Right hindlimb (tissue), 1 donor: ENCODE measurements at places on chromosomes 5 and 9.

DNA sequence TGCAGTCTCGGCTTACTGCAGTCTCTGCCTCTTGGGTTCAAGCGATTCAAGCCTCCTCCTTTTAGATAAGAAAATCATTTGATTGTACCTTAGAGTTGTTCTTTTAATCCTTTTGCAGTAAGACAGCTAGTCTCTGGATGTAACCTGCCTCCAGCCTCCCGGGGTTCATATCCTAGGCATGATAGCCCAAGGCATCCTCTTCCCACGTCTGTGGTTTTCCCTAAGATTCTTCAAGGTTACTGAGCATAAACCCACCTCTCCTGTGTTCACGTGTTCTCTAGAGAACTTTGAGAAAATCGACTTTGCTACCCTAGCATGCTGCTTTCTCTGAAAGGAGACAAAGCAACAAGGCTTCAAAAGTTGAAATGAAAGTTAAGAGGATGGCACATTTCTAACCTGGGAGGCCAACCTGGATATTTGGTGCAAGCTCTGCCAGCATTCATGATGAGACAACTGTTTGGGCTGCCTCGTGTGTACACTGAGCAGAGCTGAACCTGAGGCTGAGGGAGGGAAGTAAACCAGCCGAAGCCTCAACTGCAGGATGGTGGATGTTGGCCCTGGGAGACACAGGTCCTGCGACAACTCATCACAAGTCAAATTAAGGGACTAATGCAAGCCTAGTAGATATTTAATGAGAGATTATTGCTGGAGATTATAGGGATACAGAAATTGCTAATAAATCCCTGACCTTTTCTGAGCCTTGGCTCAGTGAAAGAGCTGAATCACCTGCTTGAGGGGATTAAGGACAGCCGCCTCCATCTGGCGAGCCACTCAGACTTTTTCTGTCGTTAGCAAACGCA, 261.8 kb downstream of the ARHGAP26 start:
- no peak for DNase-seq

DNA sequence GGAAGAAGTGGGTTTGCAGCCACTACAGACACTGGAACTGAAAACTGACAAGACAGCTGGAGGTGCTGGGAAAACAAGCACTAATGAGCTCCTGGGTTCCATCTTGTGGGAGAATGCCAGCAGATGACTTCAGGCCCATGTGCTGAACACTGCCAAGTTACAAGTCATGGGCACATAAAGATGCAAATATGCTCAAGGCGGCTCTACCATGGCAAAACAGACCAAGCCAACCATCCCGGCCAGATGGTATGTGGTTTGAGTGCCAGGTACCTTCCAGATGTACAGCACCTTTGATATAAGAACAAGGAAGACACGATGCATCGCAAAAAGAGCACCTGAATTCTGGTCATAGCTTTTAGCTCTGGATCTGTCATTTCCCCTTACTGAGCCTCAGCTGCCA, 19.9 kb downstream of the TNFSF8 start:
- DNase-seq: no peak

- DNase-seq: no peak
These were observed 108.5 kb downstream of the GAS1 start for GRCh38 chr9:86838519-86839497.

GRCh38 chr9:131672451-131672850, 67.4 kb downstream of the RAPGEF1 start:
- no peak for DNase-seq

DNA sequence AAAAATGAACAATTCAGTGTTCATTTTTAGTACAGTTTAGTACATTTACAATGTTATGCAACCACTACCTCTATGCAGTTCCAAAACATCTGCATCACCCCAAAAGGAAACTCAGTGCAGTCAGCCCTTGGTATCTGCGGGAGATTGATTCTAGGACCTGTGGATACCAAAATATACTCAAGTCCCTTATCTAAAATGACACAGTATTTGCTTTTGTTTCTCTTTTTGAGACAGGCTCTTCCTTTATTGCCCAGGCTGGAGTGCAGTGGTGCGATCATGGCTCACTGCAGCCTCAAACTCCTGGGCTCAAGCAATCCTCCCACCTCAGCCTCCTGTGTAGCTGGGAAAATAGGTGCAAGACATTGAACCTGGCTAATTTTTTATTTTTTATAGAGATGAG, 114.0 kb downstream of the PIP5K1B start:
- DNase-seq: no peak

DNA sequence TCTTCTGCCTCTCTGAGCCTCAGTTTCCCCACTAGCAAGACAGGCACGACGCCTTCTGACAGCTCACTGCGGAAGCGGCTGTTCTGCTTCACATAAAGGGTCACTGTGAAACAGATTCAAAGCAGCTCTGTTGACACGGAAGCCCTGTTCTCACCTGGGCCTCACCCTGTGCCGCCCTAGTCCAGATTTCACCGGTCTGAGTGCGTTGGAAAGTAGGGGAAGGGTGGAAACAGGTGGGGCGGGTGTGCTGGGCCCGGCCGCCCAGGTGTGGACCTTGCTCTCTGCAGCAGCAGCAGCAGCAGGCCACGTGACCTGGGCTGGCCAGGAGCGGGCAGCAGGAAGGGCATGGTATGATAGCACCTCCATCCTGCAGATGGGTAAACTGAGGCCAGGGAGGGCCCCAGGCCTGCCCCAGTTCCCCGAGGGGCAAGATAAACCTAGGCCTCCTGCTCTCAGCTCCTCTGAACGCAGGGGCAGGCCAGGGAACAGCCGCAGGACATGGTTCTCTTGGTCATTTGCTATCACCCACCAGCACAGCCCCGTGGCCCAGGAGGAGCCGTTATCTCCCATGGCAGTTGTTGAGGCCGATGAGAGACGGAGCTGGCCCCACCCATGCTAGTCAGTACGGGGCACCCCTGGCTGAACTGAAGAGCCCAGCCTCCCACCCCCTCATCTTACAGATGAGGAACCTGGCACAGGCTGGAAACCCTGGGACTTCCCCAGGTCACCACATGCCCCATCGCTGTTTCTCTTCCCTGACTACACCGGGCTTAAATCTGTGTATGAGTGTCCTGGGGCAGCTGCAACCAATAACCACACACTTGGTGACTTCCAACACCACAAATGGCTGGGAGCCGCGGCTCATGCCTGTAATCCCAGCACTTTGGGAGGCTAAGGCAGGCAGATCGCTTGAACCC, 12.1 kb downstream of the PTGES2 start:
- peak; percentile 19 for DNase-seq

DNA sequence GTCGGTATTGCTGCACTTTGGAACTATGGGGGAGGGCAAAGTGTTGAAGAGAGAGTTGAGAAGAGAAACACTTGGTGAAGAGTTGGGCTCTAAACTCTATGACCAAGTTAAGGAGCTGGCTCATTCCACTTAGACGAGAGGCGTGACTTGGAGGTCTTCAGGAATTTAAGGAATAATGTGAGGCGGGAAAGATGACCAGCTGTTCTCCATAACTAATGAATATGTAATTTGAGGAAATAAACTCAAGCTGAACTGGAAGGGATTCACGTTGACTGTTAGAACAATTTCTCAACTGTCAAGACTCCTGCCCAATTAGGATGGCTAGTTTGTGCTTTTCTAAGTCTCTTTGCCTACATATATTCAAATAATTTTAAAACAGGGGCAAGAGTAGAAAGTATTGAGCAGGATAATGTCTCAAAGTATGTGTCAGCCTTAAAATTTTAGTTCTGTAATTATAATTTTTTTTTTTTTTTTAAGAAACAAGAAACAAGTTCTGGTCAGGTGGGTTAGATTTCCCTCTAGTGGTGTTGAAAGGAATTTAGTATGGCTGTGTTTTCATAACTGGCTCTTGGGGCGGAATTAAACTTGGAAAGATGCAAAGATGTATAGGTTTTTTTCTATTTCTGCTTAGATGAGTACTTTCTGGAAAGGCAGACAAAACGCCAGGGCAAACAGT, 33.4 kb downstream of the TMEM252 start:
- no peak for DNase-seq

GRCh38 chr9:22210262-22210661, 201.2 kb upstream of the CDKN2B start:
- no peak for DNase-seq

- DNase-seq: no peak
These were observed 241.6 kb downstream of the ARHGEF28 start for GRCh38 chr5:73867345-73868335.

DNA sequence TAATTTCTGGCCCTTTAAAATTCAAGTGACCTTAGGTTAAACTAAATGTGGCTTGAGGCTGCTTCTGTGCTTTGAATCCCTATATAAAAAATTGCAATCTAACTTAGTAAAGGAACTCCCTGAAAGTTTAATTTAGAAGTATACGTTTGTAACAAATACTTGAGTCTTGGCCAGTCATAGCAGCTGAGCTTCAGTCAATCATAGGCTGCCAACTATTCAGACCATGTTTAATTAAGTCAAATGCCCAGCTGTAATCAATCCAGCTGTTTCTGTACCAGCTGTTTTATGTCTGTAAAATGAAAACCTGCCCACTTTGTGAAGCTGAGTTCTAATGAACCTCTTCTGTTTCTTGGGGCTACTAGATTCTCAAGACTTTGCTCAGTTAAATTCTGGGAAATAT, 760.1 kb downstream of the MAT2B start:
- peak; percentile 33 for DNase-seq

DNA sequence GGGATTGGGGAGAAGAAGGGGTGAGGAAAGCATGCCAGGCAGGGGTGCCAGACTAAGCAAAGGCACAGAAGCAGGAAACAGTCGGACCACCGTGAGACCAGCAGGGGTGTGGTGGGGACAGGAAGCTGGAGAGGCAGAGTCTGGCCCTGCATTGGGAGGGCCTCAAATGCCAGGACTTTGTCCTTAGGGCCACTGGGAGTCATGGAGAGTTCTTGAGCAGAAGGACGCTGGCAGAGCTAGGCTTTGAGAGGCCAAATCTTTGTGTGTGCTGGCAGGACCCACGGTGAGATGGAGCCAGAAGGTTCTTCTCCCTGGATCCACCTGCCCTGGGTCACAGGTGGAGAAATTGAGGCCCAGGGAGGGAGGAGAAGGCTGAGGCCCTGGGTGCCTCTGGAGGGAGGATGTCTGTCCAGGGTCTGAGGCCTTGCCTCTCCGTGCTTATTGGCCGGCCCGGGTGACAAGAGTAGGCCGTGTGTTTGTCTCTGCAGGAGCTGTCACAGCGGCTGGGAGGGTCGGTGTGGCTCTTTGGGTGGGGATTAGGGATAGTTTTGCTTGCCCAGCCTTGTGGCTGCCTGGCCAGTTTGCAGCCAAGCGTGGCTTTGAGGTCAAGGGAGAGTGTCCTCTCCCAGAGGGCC, 1.8 kb upstream of the ENG start:
- no peak for DNase-seq

GRCh38 chr5:172801179-172801671, 30.2 kb upstream of the DUSP1 start:
- DNase-seq: no peak
